ENCODE measurements at places on chromosomes 4 and X.

DNA sequence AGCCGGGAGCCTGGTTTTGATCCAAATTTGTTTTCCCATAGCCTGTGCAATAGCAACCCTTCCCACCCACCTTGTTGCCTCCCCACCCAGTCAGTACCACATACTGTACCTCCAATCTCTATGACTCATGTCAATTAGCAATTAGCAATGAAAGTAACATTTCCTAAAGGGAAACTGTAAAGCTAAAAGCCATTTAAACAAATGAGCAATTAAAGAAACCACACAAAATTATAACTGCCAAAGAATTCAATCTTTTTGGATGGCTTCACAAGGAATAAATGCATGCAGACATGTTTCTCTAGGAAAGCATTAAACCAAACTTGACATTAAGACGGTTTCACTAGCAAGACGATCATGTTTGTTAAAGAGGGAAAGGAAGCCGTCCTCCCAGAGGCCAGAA is 169.0 kb upstream of the MAP3K15 start:
- no peak for DNase-seq

GRCh38 chrX:30938295-30938694 is 49.2 kb upstream of the TAB3 start:
- DNase-seq = no peak

- DNase-seq = no peak
These were observed 14.3 kb downstream of the GPRIN3 start for GRCh38 chr4:89293299-89293698.

- DNase-seq = peak; percentile 12
These were observed 36.2 kb downstream of the KDM5C start for GRCh38 chrX:53188763-53189162.

DNA sequence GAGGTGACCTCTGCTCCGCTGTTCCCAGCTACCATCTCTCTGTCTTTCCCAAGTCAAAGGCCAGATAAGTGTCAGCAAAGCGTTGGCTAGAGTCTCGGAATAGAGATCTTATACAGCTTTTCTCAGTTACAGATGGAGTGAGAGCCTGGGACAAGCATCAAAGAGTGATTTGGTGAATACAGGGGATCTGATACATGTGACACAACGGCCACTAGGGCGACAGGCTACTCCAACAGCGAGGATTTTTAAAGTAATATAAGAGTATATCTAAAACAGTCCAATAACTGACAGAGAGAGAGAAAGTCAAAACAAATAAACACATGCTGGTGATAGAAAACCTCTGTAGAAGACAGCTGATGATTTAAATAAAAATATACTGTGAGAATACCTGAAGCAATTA is 433.1 kb upstream of the SMIM31 start:
- DNase-seq = no peak

DNA sequence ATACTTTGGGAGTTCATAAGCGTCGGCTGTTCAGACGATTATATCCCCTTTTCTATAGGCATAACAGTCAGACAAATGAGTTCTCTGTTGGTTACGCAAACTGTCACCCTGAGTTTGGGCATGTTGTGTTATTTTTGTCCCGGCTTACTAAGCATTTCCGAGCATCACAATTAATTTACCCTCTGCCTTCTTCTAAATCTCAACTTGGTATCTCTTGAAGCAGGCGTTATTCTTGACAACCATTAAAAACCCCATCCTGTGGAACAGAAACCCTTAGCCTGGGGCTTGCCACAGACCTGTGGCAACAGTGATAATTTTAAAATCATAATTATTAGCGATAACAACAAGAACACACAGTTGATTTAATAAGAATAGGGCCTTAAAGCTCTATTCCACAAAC is 558.7 kb downstream of the INPP4B start:
- DNase-seq = no peak

DNA sequence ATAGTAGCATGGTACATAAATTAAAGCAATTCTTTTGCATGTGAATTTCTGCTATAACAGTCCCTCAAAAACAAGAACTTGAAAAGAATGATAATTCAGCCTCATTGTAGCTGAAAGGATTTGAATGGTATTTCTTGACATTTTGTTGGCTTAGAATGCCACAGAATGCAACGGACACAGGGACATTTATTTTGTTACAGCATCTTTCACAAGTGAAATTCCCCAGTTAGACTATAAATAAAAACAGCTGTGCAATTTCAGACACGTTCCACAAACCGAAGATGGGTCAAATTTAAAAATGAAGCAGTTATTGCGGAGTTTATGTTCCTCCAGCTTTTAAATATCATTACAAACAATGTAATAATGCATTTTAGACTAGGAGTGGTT is 82.8 kb upstream of the AMELX start:
- no peak for DNase-seq

DNA sequence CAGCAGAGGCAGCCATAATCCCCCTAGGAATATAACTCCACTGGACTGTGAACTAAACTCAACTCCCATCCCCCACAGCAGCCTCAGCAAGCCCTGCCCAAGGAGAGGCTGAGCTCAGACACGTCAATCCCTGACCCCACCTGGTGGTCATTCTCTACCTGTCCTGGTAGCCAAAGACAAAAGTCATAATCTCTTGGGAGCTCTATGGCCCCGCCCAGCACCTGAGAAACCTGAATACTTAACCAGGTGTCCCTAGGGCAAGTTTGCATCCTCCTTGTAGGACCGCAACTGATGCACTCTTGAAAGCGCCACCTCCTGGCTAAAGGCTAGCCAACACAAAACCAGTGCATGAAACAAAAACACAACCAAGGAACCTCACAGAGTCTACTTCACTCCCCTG is 18.4 kb downstream of the CT47B1 start:
- DNase-seq = no peak

DNA sequence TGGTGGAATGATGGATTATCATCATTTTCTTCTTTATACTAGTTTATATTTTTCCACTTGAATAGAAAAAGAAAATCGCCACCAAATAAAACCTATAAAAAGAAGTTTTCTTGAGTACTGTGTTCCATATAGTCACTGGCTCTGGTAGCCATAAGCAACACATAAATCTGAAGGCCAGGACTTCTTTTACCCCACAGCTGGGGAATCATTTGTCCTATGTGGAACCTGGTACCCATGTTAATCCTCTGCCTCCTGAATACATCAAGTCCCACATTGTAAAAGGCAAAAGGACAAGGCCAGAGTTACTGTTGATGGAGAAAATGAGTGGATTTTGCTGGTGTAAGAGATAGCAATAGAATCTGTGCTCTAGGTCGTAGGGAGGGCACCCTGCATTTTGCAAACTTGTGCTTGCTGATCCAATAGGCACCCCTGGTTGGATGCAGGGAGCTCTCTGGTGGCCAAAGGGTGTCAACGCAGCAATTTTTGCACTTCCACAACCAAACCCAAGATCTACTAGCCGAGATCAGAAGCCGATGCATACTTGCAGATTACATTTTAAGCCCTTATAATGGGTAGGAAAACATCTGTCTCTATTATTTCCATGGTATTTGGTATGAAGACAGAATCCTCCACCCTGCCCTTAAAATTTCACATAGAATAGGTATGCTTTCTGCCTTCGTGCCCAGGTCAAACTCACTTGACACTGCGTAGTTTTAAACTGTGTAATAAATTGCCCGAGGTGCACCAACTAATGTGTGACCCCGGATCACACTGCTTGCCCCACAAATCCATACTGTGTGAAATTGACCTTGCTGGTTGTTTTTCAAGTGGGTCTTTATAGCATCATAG is 146.2 kb upstream of the SCML1 start:
- no peak for DNase-seq

GRCh38 chr4:15109600-15109999 is 107.3 kb downstream of the CPEB2 start:
- no peak for DNase-seq

DNA sequence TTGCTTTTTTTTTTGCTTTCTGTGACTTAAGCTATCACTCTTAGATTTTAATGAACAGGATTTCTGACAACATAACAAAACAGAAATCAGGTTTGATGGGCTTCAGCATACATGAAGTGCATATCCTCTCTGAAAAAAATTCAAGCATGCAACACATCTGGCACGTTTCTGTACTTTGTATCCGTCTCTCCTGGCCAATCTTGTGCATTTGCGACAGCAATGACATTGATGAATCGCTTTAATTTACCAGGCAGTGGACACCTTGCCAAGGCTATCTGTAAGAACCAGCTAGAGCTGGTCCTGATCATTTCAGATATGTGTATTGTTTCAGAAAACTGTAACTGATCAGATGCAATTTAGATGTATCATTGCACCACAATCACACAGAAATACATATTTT is 93.3 kb downstream of the CCSER1 start:
- DNase-seq = no peak

GRCh38 chrX:150664290-150664689 is 28.9 kb upstream of the MTMR1 start:
- DNase-seq = no peak

- no peak for DNase-seq
These were observed 34.5 kb upstream of the TLL1 start for GRCh38 chr4:165838575-165838974.

GRCh38 chr4:108139089-108139488 is 29.6 kb downstream of the LEF1 start:
- no peak for DNase-seq

DNA sequence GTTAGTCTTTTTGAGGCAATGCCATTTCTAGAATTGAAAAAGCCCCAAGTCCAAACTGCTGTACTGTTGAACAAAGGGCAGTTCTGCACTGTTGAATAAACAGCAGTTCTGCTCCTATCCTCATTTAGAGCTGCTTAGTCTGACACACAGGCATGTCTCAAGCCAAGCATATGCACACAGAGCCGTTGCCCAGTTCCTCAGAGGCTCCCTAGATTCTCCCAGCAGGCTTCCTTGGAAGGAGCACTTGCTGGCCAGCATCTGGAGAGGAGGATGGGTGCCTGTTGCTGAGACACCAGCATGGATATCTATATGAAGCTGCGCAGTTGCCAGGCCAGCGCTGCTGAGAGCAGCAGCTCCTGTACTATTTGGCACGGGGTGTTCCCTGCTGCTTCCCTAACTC is 138.3 kb upstream of the USP38 start:
- no peak for DNase-seq

DNA sequence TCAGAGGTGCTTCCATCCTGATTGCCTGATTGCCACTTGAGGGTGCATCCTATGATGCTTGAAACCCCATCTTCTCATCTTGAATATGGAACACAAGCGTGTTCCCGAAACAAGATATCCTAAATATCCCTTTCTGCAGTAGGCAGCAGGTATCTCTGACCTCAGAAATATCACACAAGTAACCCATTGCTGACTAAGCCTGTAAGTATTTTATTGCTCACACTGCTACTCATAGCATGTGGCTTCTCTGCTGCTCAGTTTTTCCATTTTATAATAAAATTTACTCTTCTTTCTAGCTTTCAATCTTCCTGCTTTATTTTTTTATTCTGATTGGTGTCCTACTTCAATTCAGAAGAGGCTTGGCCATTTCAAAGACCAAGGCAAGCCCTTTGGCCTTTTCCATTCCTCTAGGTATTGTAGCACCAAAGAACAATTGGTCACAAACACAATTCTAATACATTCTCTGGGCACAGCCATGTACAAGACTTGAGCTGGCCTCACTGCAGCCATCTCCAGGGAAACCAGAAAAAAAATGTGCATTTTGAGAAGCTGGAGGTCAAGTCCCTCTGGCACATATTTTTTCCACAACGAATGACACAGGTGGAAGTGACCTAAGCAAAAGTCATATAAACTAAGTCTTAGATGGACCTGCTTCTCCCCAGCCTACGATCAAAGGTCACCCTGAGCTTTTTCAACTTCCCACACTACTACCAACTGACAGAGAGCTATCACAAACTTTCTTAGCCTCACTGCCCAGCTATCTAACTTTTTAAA is 107.0 kb downstream of the OR13H1 start:
- DNase-seq = no peak

DNA sequence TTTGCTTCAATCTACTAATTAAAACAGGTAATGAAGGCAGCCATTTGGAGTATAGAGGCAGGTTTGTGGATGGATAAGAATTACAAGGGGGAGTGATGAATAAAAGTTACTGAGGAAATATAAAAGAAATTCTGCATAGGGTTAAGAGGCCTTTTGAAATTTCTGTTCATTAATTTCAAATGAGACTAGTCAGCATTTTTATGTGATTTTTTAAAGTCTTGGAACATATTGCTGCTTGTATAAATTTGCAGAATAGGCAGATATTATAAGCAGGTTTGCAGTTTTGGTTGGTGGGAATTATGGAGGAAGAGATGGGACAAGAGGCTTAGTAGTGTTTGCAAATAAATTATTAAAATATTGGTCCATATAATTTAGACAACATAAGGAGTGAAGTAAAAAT is 750.4 kb upstream of the AGA start:
- no peak for DNase-seq

DNA sequence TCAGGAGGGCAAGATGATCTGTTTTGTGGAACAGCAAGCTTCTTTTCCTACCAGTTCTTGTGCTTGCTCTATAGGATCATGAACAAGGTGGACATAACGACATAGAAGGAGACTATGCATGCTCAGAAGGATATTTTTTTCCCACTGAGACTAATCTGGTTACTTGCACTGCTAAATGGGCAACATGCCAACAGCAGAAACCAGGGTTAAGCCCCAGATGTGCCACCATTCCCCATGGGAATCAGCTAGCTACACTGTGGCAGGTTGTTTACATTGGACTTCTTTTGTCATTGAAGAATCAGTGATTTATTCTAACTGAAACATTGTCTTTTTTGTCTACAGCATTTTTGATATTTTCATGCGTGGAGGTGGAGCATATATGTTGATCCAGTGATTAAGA is 165.6 kb downstream of the C4orf33 start:
- DNase-seq = no peak

DNA sequence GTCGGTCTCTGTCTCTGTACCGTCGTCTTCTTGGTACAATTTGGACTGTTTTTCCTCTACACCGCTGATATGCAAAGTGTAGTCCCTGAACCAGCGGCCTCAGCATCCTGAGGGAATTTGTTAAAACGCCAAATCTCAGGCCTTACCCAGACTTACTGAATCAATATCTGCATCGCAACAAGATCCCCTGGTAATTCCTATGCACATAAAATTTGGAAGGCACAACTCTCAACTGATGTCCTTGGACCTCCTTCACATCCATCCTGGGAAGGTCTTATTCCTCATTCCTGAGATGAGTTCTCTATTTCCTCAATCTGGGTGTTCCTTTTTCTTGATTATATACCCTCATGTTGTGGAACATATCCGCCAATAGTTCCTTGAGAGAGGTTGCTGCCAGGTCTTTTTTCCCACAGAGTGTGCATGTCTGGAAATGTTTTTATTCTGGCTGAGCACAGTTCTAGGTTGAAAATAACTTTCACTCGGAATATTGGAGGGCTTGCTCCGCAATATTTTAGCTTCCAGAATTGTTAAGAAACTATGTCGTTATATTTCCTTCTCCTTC is 738 bp upstream of the HPF1 start:
- no peak for DNase-seq

DNA sequence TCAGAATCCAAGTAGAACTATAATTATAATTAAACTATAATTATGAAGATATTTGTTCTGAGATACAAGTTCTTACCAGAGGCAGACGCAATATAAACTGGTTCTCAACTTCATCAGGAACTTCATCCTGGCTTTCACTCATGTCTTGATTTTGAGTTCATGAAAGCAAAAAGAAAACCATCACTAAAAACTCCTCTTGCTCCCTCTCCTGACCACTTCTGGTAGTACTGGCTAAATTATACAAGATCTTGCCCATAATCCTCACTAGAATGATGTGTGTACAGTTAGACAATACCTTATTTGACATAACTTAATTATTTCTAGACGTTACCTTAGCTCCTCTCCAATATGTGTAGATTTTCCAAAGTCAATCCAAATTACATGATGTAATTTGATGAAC is 3.7 kb downstream of the TAF7L start:
- peak; percentile 4 for DNase-seq

GRCh38 chr4:38132107-38132673 is 172.0 kb downstream of the PTTG2 start:
- DNase-seq = peak; percentile 99

- DNase-seq = no peak
These were observed 145.1 kb upstream of the VCX3A start for GRCh38 chrX:6679988-6680387.
